ENCODE measurements at places on chromosomes 5 and 9.
A peak's percentile ranks its signal among the peaks of the same experiment; 100 is the strongest.

DNA sequence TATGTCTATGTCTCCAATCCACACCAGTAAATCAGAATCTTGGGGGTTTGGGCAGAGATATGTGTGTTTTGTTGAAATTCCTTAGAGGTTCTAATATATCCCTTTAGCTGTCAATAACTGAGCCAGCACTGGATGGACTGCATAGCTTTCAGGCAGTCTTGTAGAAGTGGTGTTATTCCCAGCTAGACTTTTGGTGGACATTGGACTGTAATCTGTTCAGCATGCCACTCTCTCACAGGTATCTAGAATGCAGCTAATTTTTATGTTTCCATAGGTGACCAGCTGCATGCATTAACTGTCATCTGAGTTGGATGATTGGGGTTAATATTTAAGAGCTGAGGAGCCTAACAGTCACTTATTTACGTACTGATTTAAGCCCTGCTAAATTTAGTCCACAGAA lies 45.1 kb upstream of the IL13 start:
- no peaks in the 10 kb centered on the region for H3K27me3 ChIP-seq
- no peaks in the 10 kb centered on the region for H3K4me1 ChIP-seq
- peaks cover 72% of the 10 kb centered on the region for H3K36me3 ChIP-seq
- DNase-seq = no peak

DNA sequence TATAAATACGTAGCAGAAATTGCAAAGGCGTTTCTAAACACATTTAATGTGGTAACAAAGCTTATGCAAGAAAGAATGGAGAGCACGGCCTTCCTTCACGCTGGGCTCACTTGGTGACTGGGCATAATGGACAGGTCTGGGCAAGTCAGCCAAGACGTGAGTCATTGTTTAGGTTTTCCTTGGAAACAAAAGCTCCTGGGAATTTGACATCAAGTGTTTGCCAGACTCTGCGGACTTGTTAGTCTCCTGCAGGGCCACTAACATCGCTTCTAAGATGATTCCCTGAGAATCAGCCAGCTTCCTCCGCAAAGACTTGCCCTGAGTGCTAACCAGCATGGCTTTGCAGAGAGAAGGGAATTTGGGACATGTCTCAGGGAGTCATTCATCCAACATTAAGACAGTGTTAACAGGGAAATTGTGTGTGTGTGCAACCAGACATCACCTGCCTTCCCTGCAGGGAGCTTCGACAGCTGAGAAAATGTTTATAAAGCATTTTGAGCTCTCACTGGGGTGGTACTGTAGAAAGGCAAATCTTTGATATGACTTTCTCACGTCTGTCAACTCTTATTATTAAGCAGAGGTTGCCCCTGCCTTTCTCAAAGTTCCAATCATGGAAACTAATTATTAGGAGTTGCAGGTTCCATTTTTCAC lies 182.5 kb downstream of the NTRK2 start:
- no peak for DNase-seq
- no peaks in the 10 kb centered on the region for H3K27me3 ChIP-seq
- no peaks in the 10 kb centered on the region for H3K36me3 ChIP-seq
- H3K27ac ChIP-seq = no peak overlapping the region
- no peak overlapping the region for H3K4me3 ChIP-seq
- peaks cover 14% of the 10 kb centered on the region for H3K4me1 ChIP-seq

GRCh38 chr5:68949711-68950110 lies 144.1 kb upstream of the SLC30A5 start:
- DNase-seq = no peak
- no peak overlapping the region for H3K27ac ChIP-seq
- H3K4me1 ChIP-seq = peaks cover 17% of the 10 kb centered on the region
- H3K27me3 ChIP-seq = no peaks in the 10 kb centered on the region
- H3K4me3 ChIP-seq = no peak overlapping the region
- H3K36me3 ChIP-seq = no peaks in the 10 kb centered on the region

GRCh38 chr9:110620726-110621125 lies 41.2 kb upstream of the SVEP1 start:
- no peak overlapping the region for H3K27ac ChIP-seq
- DNase-seq = no peak

DNA sequence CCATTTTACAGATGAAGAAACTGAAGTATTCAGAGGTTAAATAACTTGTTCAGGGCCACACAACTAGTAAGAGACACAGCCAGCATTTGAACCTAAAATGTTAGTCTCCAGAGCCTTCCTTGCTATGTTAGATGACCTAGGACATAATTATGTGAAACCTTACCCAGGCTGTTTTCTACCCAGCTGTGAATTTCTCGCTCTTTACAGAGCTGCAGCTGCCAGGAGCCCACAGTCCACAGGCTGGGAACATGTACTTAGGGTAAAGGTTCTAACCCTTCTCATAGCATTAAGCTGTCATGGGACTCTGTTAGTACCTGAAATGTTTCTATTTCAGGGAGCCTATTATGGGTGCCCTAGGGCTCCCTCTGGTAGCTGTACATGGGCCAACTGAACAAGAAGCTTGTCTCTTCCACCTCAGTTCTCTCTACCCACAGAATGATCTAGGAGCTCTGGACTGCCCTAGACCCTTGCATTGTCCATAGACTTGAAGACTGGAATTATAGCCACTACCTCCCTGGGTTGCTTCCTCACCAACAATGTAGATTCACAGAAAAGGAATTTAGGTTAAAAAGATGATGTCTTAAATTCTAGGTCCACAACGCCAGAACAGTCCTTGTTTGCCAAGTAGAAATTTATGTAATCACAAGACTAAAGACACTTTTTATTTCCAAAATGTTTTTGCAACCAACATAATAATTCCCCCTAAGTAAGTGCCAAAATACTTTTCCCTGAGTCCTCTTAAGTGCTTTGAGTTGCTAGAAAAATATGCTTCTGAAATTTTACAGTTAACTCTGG lies 262.9 kb downstream of the PIK3R1 start:
- H3K36me3 ChIP-seq = no peaks in the 10 kb centered on the region
- H3K4me1 ChIP-seq = peaks cover 4% of the 10 kb centered on the region
- no peaks in the 10 kb centered on the region for H3K27me3 ChIP-seq
- DNase-seq = no peak
- peak overlapping the region; percentile 10 for H3K27ac ChIP-seq

DNA sequence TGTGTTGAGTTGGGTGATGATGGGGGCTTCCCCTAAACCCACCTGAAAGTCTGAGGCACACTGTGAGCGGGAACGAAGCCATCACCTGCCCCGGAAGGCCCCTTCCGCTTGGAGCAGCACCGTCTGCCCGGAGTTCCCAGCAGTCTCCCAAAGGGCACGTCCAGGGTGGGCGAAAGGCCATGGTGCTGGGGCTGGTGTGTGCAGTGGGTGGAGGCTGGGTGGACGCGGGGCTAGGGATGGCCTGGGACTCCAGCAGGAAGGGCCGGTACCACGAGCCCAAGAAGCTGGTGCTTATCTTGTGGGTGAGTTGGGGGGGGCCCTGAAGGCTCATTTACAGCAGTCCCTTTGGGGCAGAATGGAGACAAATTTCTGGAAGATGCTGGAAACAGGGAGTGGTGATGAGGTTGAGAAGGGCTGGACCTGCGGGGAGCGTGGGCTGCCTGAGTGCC lies 4.6 kb downstream of the FLT4 start:
- H3K4me3 ChIP-seq = no peak overlapping the region
- H3K36me3 ChIP-seq = no peaks in the 10 kb centered on the region
- H3K27ac ChIP-seq = peak overlapping the region; percentile 54
- DNase-seq = no peak

DNA sequence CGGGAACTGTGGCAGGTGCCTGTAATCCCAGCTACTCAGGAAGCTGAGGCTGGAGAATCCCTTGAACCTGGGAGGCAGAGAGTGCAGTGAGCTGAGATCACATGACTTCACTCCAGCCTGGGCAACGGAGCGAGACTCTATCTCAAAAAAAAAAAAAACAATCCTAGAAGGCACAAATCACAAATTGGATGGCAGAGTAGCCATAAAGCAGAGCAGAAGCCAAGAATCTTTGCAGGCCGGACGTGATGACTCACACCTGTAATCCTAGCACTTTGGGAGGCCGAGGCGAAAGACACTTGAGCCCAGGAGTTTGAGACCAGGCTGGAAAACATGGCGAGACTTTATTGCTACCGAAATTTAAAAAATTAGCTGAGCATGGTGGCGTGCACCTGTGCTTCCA lies 9.2 kb upstream of the FUBP3 start:
- no peak for DNase-seq
- no peak overlapping the region for H3K4me3 ChIP-seq
- H3K27ac ChIP-seq = no peak overlapping the region
- H3K36me3 ChIP-seq = no peaks in the 10 kb centered on the region

All from gastrocnemius medialis (tissue), 4 donors.